ENCODE measurements at places on chromosomes 5 and 9.

GRCh38 chr5:429453-430188 lies 13.4 kb upstream of the EXOC3 start:
- peak; percentile 8 for DNase-seq

- no peak for DNase-seq
Measured at GRCh38 chr9:108775901-108776306, 79.9 kb downstream of the ACTL7B start.

GRCh38 chr9:113570749-113571711 lies 107.5 kb downstream of the RGS3 start:
- DNase-seq = no peak

DNA sequence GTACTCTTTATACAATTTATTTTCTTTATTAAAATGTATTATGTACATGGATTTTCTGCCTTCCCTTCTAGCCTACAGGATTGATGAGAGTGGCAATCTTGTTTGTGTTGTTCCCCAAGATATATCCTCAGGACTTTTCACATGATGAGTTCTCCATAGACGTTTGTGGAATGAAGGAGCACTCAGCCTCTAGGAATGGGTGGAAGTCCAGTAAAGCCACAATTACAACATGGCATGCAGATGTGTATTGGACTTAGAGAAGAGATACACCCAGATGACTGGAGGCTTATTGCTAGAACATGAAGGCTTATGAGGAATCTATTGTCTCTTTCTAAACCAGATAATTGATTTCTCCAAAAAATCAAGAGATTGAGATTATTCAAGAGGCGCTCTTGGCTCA lies 8.2 kb upstream of the DOCK2 start:
- no peak for DNase-seq

GRCh38 chr9:111438541-111439235 lies 45.5 kb downstream of the ECPAS start:
- no peak for DNase-seq

- peak; percentile 67 for DNase-seq
Measured at GRCh38 chr5:7815892-7816534, 34.9 kb downstream of the CFAP90 start.

GRCh38 chr9:79001012-79001411 lies 570.8 kb upstream of the TLE4 start:
- no peak for DNase-seq

DNA sequence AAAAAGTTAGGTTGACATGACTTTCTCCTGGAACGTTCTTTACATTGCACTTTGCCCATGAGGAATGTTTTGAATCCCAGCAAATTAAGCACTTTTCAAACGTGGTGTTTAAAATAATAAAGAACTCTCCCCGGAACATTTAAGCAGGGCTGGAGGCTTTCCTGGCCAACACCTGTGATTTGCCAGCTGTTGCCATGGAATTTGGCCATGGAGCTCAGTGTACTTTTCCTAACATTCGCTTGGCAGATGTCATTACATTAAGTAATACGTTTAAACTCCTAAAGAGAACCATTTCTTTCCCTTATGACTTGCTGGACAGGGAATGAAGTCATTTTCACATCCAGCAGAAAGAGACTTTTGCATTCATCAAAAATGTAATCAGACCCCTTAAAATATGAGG lies 146.1 kb downstream of the GAS1 start:
- no peak for DNase-seq

DNA sequence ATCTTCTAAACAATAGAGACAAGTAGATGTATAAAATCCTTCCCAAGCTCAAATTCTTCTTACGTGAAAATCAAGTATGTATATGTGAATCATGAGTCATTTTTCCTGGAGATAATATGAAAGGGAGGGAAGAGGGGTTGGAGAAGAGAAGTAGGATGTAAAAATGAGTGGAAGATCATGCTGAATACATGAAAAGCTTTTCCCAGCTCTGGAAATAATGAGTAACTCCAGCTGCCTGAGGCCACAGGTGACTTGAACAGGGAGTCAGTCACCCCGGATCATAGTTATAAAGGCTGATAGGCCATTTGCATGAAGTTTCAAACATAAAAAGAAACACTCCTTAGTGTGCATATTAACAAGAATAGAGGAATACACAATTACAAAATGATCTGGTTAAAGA lies 486.7 kb downstream of the EFNA5 start:
- DNase-seq = no peak

DNA sequence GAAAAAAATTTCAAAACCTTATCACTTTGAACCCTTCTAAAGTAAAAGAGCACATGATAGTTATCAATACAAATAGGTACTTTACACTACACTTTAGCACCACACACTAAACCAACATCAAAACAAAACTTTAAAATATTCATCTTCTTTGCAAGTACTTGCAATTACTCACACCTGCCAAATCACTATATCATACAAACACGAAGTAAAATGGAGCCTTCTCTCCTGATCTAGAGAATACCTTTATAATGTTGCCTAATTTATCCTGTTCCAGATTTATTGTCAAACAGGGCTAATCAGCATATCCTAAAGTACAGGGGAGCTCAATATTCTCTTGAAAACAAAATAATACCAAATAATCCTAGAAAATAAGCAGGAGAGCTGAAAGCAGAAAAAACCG lies 3.0 kb downstream of the RNF145 start:
- no peak for DNase-seq

DNA sequence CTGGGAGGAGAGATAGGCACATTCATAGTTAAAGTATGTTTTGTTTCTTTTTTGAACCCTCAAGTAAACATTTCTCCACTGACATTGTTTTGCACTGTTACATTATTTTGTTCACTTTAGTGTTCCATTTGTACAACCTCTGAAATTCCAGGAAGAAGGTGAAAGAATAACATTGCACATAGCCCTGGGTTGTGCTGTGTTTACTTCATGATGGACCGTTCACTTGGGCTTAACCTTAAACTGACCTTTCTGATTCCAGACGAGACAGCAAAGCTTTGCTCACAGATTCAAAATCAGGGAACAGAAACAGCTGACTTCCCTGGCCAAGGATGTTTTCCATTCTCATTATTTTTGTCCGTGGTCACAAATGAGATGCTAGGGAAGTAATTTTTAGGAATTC lies 42.8 kb upstream of the GDNF start:
- DNase-seq = no peak

DNA sequence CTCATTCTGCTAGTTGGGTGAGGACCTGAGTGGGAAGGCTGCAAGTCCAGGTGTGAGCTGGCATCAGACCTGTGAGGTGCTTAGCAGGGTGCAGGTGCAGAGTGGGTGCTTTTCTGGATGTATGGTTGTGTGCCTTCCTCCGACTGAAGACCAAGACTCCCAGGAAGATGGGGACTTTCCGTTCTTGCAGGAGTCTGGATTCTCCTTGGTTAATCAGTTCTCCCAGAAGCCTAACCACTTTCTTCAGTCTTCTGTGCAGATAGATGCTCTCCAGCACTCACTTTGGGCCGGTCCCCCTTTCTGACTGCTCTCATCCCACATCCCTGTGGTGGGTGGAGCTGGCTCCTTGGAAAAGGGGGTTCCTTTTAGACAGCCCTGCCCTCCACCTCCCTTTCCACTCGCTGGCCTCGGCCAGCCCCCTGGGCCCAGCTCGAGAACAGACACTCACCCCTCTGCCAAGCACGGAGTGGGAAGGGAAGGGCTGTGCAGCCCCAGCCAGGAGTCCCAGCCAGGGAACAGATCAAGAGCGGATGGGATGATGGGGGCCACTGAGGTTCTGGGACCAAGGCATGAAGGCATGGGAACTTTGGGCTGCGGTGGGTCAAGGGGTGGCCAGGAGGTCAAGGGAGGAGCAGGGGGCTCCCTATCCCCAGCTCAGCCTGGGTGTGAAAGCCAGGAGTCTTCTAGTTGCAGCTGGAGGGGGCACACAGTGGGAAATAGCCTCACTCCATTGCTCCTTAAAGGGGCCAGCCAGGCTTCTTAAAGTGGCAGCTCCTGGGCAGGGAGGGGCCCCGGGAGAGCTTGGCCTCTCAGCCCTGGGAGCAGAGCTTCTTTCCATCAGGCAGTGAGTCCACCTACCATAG lies 62.4 kb downstream of the FGF18 start:
- no peak for DNase-seq

DNA sequence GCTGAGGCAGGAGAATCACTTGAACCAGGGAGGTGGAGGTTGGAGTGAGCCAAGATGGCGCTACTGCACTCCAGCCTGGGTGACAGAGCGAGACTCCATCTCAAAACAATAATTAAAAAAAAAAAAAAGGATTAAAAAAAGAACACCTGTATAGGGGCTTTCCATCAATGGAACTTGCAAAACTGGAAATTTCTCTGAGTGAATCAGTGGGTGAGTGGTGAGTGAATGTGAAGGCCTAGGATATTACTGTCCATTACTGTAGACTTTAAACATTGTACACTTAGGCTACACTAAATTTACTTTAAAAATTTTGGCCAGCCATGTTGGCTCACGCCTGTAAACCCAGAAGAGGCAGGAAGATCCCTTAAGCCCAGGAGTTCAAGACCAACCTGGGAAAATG lies 5.7 kb upstream of the RARS1 start:
- DNase-seq = no peak

- no peak for DNase-seq
Measured at GRCh38 chr5:152094060-152094459, 169.4 kb upstream of the GLRA1 start.

- no peak for DNase-seq
Measured at GRCh38 chr9:2506321-2506720, 115.3 kb upstream of the VLDLR start.

GRCh38 chr9:109886041-109886440 lies 106.0 kb downstream of the PALM2AKAP2 start:
- peak; percentile 16 for DNase-seq

GRCh38 chr5:11557063-11557462 lies 347.2 kb downstream of the CTNND2 start:
- DNase-seq = no peak

DNA sequence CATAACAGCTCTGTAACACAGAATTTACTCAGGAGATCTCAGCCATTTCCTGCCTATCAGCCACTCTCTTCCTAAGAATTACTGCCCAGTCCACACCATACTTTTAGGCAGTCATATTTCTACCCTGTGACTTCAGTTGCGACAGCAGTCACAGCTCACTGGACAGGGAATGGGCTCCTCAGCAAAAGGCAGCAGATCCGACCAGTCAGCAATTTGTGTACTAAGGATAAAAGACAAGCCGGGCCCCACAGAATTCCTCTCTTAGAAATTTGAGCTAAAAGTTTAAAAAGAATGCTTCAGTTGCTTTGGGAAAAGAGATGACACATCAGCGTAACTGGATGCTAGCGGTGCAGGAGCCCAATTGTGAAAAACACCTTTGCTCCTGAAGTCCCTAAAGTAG lies 172.1 kb downstream of the ENC1 start:
- no peak for DNase-seq
